ENCODE measurements at places on chromosomes 3 and 15. TPM values are rescaled to one million over a fixed set of nuclear protein-coding genes. Genes with fewer than 3 reads are reported as not detected.

GOLGA6D gene
- not detected for total RNA-seq

TIPARP gene
- total RNA-seq, result 56.1 TPM

FAM107A gene
- total RNA-seq, result 26.4 TPM

IMPG2 gene
- total RNA-seq, result 0.32 TPM

SPINK8 gene
- total RNA-seq, result not detected

SAMMSON gene
- not detected for total RNA-seq
